ENCODE measurements at places on chromosomes 5 and 9. TPM values are rescaled to one million over a fixed set of nuclear protein-coding genes. Genes with fewer than 3 reads are reported as not detected.

Gene LECT2
- not detected for total RNA-seq

Gene PCDHGC4
- 3.5 TPM for total RNA-seq

Gene SH3RF2
- 7.7 TPM for total RNA-seq

Gene S1PR3
- total RNA-seq, result 11.9 TPM

Gene TMEM252
- total RNA-seq, result not detected

Gene CNTNAP3B
- total RNA-seq, result 29.5 TPM

Gene GLRA1
- not detected for total RNA-seq

Gene PLCXD3
- under 0.01 TPM for total RNA-seq

Gene CER1
- total RNA-seq, result not detected

Gene DMRT2
- total RNA-seq, result 1.7 TPM

Gene PBX3
- 23.8 TPM for total RNA-seq

Gene PCDHGB6
- total RNA-seq, result 2.8 TPM

Gene SPAAR
- not detected for total RNA-seq

Gene PRRX2
- 0.59 TPM for total RNA-seq

Gene GFRA3
- total RNA-seq, result not detected

Gene NR4A3
- 0.30 TPM for total RNA-seq

Gene NUTM2F
- total RNA-seq, result not detected

Gene BRINP1
- total RNA-seq, result not detected

Gene FBP2
- total RNA-seq, result not detected

Gene MTREX
- total RNA-seq, result 123 TPM

Gene RAB3C
- total RNA-seq, result not detected

Gene BSPRY
- not detected for total RNA-seq

Gene SLC25A48
- not detected for total RNA-seq

Measured in smooth muscle cell of the umbilical artery (primary cell).